ENCODE measurements at places on chromosomes 2 and 18.

- DNase-seq, result no peak
These were observed 202.4 kb downstream of the PIK3C3 start for GRCh38 chr18:42157420-42157819.

DNA sequence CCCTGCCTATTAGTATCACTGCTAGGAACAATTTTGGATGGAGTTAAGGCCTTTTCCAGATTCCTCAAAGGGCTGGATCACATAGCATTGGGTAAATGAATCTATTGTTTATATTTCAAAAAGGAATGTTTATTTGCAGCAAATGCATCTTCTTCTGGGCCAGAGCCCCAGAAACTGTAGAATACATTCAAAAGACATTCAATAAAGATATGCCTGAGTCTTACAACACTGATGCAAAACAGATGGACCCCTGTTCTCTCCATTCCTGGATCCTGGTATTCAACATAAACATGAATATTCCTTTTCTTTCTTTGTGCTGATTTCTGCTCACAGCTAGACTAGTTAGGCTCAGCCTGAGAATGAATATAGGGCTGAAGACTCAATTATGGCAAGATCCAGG, 227.2 kb upstream of the KLHL29 start:
- no peak for DNase-seq

DNA sequence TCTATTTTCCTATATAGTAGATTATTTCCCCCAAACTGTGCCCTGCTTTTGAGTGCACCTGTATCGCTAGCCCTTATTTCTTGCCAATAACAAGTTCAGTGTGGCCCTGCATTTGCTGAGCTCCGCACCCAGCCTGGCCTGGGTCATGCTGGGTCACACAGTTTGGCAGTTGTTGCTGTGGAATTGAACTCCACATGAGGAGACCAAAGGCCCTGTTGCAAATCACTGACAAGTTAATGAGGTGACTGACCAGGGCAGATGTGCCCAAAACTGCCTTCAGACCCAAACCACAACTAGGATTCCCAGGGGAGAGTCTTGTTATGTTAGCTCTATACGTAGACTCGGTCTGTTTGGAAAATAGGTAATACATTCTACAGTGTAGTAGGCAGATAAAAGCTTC, 31.0 kb downstream of the COL4A4 start:
- DNase-seq, result no peak

DNA sequence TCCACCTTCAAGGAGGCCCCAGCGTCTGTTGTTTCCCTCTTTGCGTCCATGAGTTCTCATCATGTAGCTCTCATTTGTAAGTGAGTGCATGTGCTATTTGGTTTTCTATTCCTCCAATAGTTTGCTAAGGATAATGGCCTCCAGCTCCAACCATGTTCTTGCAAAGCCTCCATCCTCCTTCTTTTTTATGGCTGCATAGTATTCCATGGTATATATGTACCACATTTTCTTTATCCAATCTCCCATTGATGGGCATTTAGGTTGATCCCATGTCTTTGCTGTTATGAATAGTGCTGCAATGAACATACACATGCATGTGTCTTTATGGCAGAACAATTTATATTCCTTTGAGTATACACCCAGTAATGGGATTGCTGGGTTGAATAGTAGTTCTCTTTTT, 73.0 kb upstream of the NFU1 start:
- DNase-seq, result no peak

DNA sequence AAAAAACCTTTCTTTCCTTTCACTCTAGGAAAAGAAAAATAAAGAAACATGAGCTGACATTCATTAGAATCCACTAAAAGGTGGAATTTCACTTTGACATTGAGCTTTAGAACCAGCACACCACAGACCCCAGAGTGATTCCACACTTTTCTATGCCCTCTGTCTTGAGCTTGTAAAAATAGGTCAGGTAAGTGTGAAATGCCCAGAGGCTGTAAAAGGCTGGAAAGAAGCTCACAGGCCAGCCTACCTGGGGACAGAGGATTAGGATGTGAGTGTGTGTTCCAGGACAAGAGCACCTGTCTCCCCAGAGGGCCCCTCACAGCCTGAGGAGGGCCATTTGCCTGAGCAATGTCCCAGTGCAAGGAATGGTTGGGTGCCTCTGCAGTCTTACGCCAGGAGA, 56.3 kb upstream of the MYO3B start:
- no peak for DNase-seq

GRCh38 chr2:145085612-145086011, 565.7 kb upstream of the ZEB2 start:
- DNase-seq, result no peak

DNA sequence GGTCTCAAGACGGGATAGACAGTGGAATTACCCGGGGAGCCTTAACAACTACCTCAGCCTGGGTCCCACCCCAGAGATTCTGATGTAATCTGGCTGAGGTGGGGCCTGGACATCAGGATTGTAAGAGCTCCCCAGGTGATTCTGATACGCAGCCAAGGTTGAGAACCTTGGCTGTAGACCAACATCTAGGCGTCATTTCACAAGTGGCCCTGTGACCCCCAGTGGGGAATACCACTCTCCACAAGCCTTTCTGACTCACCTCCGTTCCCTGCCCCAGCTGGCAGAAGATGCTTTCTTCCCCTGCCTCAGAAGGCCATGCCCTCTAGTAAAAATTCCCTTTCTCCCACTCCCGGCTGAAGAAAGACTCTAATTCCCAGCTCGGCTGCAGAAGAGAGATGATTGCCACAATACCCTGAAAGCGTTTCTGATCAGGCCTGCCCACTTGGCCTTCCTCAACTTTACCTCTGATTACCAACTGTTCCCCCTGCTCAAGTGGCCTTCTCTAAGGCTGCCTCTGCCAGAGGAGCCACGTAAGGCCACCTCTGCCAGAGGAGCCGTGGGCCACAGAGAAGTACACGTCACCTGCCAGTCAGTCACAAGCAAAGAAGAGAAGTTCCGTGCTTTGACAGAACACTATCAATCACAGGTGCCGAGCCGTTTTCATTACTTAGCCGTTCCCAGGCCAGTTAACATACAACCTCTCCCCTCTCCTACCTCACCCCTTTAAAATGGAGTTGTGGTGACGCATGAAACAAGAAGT, 116.8 kb upstream of the PKDCC start:
- DNase-seq, result no peak

- DNase-seq, result no peak
These were observed 453.7 kb upstream of the CELF4 start for GRCh38 chr18:38019292-38019691.

GRCh38 chr2:196125596-196125995, 45.8 kb downstream of the STK17B start:
- no peak for DNase-seq

DNA sequence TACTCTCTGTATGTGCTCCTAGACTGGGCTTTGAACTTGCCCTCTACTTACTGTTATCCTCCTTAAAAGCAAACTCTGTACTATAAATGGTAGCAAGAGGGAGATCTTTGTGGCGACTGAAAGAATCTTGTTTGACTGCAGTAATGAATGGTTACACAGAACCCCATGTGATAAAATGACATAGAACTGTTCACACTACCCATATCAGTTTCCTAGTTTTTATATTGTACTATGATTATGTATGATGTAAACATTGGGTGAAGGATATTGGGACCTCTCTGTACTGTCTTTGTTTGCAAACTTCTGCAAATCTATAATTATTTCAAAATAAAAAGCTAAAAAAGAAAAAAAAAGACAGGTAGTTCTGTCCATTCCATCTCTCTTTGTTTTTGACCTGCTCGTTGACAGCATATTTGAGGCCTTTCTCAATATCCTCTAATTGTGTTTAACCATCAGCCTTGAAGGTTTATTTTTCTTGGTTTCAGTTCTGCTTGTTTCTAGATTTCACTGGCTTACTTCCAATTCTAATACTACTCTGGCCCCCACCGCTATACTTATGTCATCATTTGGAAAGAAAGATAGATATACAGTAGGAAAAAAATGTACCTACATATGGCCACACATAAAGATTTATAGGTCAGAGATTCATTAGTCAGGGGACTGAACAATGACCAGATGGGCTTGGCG, 79.2 kb upstream of the MYO3B start:
- DNase-seq, result no peak

DNA sequence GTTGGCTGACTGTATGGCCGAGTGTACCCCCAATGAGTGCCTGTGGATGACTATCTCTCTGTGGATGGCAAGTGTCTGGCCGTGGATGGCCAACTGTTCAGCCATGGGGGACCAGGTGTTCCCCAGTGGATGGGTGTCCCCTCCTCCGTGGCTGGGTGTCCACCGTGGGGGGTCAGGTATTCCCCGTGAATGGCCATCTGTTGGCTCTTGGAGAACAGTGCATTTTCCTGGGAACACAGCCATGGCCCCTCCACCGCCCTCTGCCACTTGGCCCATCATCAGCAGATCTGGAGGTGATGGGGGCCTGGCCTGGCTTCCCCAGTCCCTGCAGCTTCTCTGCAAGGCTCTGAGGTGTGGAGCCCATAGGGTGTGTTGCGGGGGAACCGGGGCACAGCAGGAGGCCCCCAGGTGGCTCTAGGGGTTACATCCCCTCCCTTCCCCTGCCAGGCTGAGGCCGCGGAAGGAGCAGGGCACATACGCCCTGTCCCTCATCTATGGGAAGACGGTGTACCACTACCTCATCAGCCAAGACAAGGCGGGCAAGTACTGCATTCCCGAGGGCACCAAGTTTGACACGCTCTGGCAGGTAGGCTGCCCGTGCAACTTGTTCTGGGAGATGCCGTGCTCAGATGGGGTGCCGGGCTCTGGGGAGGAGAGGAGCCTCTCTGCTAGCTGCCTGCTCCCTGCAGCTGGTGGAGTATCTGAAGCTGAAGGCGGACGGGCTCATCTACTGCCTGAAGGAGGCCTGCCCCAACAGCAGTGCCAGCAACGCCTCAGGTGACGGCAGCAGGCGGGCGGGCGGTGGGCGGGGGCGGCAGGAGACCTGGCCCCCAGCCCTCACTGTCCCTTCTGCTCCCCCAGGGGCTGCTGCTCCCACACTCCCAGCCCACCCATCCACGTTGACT, 19.3 kb downstream of the ZAP70 start:
- DNase-seq, result no peak

GRCh38 chr2:120750488-120751210, 15.0 kb downstream of the GLI2 start:
- no peak for DNase-seq

DNA sequence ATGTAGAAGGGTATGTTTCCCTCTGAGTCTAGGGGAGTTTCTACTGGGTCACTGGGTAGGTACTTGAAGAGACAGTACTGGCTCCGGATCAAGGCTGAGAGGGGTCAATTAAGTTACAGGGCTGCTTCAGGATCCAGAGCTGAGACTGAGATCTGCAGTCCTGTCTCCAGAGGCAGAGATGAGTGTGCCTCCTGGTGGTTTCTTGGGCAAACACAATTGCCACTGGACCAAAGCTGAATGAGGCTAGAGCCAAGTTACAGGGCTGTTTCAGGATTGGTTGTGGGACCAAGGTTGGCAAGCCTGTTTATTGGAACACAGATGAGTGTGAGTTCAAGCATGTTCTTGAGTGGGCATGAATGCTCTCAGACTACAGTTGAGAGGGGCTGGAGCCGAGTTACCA, 157.9 kb downstream of the ADCYAP1 start:
- DNase-seq, result no peak

GRCh38 chr2:120840795-120841487, 105.3 kb downstream of the GLI2 start:
- no peak for DNase-seq

DNA sequence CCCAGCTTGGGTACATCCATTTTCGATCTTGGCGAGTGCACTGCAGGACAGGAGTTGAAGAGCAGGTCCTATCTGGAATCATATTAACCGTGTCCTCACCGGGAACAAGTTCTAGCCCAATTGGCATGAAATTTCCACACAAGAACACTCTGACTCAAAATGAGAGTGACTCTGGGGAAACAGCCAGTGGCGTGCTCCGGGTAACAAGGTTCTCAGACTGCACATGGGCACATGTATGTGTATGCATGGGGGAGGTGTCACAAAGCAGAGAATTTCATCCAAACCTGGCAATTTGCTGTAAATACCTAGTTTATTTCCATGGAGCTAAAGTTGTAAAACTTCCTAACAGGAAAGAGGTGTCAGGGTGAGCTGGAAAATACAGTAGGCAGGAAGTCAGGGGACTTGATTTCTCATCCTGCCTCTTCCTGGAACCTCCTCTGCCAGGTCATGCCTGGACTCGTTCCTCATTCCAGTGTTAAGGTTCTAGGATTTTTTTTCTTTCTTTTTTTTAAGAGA, 1.7 kb downstream of the TUBB6 start:
- no peak for DNase-seq

DNA sequence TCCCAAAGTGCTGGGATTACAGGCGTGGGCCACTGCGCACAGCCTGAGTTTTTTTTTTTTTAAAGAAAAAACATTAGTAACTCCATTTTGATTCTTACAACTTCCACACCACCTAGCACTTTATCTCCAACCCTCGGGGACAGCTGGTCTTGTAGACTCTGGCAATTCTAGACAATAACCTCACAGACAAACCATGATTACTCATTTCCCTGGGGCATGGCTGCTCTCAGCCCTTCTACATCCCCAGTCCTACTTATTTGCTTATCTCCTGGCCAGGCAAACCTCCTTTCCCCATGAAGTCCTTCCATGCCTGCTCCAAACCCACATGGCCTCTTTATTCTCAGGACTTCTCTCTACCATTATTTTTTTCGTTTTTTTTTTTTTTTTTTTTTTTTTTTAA, 91.1 kb downstream of the ACTR3 start:
- DNase-seq, result no peak

GRCh38 chr2:224836263-224836662, 120.1 kb upstream of the CCDC195 start:
- DNase-seq, result no peak

- no peak for DNase-seq
These were observed 110.9 kb upstream of the SP3 start for GRCh38 chr2:174076040-174076439.

GRCh38 chr18:36196238-36196995, 9.1 kb downstream of the MOCOS start:
- DNase-seq, result no peak

DNA sequence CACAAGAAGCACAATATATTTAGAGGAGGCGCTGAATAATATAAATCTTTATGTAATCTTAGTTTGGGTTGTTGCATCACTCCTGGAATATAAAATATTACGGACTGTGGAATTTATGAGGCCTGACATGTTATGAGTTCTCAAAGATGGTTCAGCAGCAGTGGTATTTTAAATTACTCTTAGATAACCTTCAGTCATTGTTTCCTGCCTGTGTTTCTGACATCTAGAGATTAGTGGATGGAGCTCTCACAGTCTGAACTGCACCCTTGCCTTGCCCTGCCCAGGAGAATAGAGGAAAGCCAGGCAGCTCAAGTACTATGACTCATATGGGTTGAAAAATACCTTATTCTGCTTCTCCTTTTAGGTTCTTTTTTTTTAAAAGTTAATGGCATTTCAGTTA, 70.0 kb downstream of the ACSL3 start:
- no peak for DNase-seq

GRCh38 chr2:55236992-55237543, 4.6 kb downstream of the RPS27A start:
- no peak for DNase-seq

All from stimulated activated CD8-positive, alpha-beta memory T cell treated with anti-CD3 and anti-CD28 coated beads, Interleukin-12 subunit alpha, Interleukin-12 subunit beta, amount 100 ng/mL, for 1 hour (primary cell).